HuH-7.5 (cell line): ENCODE measurements at places on chromosomes 1 and 21.

GRCh38 chr1:8699679-8700078 is 117.8 kb downstream of the RERE start:
- DNase-seq: no peak

- DNase-seq: no peak
Measured at GRCh38 chr1:145897969-145898368, 11.9 kb downstream of the ITGA10 start.

DNA sequence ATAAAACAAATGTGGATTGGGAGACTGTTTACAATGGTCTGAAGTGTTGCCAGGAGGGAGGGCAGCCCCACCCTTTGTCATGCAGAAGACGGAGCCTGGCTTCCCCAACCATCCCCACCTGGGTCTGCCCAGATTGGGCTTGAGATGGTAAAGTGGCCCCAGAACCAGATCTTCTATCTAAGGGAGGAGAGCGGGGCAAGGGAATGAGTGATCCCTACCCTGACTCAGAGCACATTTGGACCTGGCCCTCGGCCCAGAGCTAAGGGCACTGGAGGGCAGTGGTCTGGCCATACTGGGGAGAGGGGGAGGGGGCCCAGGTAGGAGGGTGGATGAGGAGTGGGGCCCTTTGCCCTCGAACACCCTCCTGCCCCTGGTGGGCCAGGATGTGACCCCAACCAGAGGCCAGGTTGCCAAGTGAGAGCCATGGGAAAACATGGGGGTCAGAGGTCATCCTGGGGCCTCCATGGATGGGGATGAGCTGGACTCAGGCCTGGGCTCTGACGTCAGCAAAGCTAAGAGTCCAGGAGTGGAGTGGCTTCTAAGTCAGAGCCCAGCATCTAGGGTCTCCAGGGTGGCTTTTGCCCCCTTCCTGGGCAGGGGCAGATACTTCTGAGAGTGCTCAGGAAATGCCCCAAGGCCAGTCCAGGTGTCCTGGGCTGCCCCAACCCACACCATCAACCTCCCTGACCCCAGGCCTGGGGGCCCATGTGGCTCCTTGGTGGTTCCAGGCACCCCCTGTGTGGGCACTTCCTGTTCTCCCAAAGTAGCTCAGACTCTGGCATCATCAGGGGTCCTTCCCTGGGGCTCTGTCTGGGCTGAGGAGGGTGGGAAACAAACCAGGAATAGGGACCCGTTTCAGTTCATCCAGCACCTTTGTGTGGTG is 1.6 kb upstream of the LEFTY1 start:
- DNase-seq: no peak

DNA sequence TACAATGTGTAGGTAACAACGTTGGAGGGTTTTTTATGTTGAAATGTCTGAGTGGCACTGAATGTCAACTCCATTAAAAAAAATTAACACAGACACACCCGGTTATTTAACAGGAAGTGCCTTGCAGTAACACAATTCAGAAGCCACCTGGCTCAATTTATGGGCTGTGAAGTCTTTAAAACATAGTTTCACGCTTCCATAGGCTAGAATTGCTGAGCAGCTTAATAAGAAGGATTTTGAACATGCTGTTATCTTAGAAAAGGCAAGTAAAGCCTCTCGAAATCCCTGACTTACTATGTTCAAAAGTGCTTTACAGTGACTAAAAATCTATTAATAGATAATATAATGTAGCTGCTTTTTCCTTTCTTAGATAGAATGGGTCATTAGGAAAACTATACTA is 19.7 kb downstream of the SRSF4 start:
- DNase-seq: no peak

DNA sequence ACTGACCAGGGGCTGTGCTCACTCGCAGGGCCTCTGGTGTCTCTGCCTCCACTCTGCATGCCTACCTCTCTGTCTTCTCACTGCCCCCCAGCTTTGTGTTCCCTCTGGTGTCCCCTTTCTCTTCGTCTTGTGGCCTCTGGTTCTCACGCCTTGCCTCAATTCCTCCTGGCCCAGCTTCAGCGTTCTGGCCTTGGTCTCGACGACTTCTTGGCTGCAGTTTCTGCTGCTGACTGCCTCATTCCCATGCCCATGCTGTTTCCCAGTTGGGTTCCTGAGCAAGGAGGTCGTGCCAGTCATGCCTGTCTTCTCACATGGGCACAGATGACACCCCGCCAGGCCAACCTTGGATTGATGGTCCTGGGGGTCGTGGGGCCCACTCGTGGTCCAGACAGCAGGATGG is 423.0 kb upstream of the VAMP3 start:
- no peak for DNase-seq

GRCh38 chr1:230308821-230309220 is 117.3 kb downstream of the PGBD5 start:
- DNase-seq: no peak

GRCh38 chr1:18300376-18300775 is 180.4 kb upstream of the KLHDC7A start:
- no peak for DNase-seq

- DNase-seq: peak; percentile 14
Measured at GRCh38 chr1:91282695-91283420, 121.8 kb downstream of the HFM1 start.

DNA sequence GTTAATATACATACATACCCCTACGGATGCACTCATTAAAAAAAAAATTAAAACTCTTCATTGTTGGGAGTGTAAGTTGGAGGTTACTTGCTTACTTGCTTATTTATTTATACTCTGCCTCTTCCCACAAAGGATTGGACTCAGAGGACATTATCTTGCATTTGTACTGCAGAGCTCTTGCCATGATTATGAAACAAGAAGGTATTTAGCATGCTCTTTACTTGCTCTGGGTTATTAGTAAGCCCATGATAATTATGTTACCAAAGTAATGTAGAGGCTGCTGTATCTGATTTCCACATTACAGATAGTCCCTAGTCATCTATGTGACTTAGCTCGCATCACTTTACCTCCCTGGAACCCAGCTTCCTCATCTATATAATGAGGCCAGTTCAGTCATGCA is 355.1 kb upstream of the PTBP2 start:
- no peak for DNase-seq

DNA sequence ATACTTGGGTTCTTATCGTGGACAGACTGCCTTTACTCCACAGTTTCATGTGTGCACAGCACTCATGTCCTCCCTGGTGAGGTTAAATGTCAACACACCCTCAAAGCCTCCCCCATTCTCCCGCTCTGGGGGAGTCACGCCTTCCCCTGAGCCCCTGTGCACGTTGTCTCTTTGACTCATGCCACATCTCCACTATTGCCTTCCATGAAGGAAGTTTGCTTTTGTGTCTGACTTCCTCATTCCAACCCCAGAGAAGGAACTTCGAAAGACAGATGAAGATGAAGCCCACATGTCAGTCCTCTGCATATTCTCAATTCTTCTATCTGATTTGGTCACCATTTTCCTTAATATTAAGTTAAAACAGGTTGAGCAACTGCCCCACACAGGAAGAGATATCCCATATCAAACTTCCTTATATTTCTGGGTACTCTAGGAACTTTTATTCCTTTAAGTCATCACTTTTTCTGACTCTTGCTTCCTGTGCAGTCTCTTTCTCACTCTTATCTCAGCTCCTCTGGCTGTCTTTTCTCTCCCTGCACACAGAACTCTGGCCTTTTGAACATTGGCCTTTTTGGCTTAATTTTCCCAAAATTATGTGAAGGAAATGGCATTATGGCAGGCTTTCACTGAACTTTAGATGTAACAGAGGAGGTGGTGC is 41.5 kb downstream of the C4BPA start:
- DNase-seq: no peak

GRCh38 chr1:218377143-218377660 is 32.1 kb downstream of the TGFB2 start:
- no peak for DNase-seq
